ENCODE measurements at places on chromosomes 6 and 20. TPM values are rescaled to one million over a fixed set of nuclear protein-coding genes. Genes with fewer than 3 reads are reported as not detected.
A peak's percentile ranks its signal among the peaks of the same experiment; 100 is the strongest.

C20orf144 gene
- under 0.01 TPM for total RNA-seq

PTCHD4 gene
- 0.72 TPM for total RNA-seq

BTNL2 gene
- total RNA-seq, result not detected

OVOL2 gene
- not detected for total RNA-seq

DNA sequence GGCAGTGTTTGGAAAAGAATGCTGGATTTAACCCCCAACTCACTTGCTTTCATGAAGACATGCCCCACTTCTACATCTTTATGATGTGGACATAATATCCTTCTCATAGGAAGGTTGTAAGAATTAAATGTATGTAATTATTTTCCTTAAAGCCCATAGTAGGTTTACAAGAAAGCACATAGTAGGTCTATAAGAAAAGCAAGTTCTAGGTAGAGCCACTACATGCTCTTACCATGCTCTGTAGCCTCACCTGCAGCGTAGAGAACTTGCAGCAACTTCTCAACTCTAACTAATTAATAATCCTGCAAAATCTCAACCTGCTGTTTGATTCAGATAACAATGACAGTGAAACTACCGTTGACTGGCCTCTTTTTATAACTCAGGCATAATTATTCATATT lies 288.4 kb downstream of the TSHZ2 start:
- no peak for DNase-seq

DNA sequence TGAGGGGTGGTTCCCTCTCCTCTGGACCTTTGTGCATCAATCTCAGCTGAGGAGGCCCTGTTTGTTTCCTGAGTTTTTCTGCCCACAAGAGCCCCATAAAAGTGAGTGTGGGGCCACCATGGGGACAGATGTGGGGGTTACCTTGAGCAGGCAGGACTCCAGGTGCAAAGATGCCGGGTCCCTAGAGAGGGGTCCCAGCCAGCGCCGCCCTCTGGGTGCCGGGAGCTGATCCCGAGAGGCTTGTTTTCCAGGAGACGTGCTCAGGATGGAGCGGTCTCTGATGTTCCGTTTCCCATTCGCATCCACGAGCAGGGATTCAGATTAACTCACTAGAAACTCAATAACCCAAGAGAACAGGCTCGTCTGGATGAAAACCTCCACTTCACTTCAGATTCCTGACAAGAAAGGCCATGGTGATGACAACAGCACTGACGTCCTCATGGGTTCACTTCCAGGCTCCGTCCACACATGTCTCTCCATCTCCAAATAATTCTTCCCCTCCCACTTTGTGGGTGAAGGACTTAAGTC lies 21.9 kb downstream of the MYT1 start:
- DNase-seq, result no peak

DNA sequence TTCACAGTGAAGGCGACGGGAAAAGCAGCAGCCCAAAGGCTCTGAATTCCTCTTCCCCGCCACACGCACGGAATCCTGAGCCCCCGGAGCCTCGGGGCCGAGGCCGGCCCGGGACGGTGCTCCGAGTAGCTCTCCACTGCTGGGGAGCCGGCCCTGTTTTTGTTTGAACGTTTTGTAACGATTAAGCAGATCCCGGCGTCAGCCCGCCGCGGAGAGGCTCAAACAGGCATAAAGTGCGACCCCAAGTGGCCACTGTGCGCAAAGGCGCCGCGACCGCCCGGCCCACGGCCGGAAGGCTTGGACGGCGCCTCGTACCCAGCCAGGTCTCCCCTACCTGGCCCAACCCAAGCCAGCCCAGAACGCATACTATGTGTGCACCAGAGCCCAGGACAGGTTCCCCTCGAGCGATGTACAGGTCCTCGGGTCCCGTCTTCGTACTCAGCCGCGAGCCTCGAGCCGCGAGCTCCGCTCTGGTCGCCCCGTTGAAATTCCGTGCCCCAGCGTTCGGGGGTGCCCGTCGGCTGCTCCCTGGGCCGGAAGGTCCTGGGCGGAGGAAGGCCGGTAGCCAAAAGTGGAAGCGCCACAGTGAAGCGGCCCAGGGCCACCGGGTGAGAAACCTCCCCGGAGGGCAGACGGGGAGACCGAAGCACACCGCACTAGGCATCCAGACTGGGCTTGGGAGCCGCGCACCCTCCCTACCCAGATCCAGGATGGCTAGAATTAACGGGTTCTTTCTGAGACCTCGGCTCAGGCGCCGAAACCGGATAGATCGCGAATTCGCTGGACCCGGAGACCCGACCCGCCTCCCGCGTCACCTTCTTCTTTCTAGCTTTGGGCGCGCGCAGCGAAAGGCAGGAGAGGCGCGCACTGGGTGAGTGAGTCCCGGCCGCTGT lies 1.2 kb upstream of the MAFB start:
- DNase-seq, result peak; percentile 79

DNA sequence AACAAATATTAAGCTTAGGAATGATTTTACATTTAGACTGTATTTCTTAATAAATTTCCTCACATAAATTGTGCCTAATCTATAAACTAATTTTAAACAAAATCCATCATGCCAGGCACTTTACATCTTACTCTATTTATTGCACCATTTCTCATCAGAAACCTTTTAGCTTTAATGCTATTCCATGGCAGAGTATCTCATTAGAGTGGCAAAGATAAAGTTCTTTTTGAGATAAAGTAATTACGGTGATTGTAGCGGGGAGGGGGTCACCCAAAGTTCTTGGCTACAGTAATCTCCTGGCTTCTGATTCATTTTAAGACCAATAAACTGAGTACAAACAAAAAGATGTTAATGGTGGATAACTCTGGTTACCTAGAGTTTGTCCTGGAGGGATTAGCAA lies 532.1 kb downstream of the PRKN start:
- DNase-seq, result no peak

All from IMR-90 (cell line).